Hypothalamus (tissue), 51 donors: ENCODE measurements at places on chromosomes 2 and 18.

- no peak for DNase-seq
Measured at GRCh38 chr2:240559286-240559685, 871 bp upstream of the DUSP28 start.

GRCh38 chr2:193869564-193869963, 1674.8 kb upstream of the TMEFF2 start:
- no peak for DNase-seq

DNA sequence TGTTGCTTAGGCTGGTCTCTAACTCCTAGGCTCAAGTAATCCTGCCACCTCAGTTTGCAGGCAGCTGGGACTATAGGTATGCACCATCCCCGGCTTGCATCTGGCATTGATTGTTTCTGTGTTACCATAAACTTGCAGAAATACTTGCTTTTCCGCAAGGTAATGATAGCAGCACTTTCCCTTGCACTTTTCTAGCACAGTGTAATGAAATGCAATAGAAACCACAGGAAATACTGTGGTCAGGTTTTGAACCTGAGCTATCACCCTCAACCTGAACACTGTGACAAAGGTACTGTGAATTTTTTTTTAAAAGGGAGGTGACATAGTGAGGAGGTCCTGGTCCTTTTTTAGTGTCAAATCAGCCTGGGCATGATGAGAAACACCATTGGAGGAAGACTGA, 38.3 kb downstream of the DHRS9 start:
- DNase-seq, result no peak

- DNase-seq, result no peak
Measured at GRCh38 chr2:219918254-219918653, 290.8 kb downstream of the SLC4A3 start.
